ENCODE measurements at places on chromosomes 1 and 21. TPM values are rescaled to one million over a fixed set of nuclear protein-coding genes. Genes with fewer than 3 reads are reported as not detected.
A peak's percentile ranks its signal among the peaks of the same experiment; 100 is the strongest.

GRCh38 chr1:15120251-15120945 lies 33.1 kb upstream of the TMEM51 start:
- no peak for DNase-seq

The S100A9 gene
- 1,119 TPM for polyA plus RNA-seq

DNA sequence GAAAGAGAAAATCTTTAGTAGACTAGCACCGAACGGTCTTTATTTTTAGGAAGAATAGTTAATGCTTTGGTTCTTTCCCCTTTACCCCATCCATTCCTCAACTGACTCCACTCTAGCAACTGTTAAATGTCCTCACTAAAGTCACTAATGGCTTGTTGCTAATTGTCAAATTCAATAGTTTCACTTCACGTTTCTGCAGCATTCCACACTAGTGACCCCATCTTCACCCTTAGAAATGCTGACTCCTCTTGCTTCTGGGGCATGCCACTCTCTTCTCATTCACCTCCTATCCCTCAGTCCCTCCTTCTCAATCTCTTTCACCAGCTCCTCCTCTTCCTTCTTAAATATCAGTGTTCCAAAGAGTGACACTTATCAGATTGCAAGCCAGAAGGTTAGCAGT lies 19.4 kb upstream of the CADM3 start:
- DNase-seq, result no peak

GRCh38 chr21:35438643-35439404 lies 389.7 kb upstream of the RUNX1 start:
- peak; percentile 42 for DNase-seq

GRCh38 chr1:169909499-169909898 lies 15.8 kb upstream of the SCYL3 start:
- no peak for DNase-seq

The ASCL5 gene
- 0.14 TPM for polyA plus RNA-seq

The SHISAL2A gene
- polyA plus RNA-seq, result 2.6 TPM

The MCM3AP gene
- 80.4 TPM for polyA plus RNA-seq

Data from thymus (tissue), 14 donors.